ENCODE measurements at places on chromosomes 7 and 10.

GRCh38 chr7:85392326-85392725 is 205.5 kb upstream of the SEMA3D start:
- no peak for DNase-seq

- no peak for DNase-seq
These were observed 224.7 kb upstream of the PHYHIPL start for GRCh38 chr10:58951746-58952145.

- DNase-seq = no peak
These were observed 220.5 kb downstream of the KLF6 start for GRCh38 chr10:3564346-3565002.

- DNase-seq = no peak
These were observed 17.1 kb downstream of the ENTPD7 start for GRCh38 chr10:99676426-99676825.

DNA sequence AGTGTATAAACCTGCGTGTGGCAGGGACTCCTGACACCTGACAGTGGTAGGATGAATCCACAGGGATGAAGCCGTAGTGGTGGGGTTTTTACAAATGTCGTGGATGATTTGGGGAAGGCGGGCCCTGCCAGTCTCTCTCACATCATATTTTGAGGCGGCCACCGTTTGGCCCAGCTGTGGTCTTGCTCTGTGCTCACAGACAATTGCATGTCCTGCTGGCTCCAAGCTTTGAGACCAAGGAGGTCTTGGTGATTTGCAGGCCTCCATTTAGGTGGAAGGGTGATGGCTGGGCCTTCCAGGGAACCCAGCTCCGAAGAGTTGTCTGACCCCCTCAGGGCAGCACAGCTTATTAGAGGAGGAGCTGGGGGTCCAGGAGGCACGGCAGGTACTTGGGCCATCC is 151.1 kb upstream of the SHH start:
- no peak for DNase-seq

GRCh38 chr7:28708033-28708951 is 249.8 kb downstream of the TRIL start:
- DNase-seq = peak; percentile 36

DNA sequence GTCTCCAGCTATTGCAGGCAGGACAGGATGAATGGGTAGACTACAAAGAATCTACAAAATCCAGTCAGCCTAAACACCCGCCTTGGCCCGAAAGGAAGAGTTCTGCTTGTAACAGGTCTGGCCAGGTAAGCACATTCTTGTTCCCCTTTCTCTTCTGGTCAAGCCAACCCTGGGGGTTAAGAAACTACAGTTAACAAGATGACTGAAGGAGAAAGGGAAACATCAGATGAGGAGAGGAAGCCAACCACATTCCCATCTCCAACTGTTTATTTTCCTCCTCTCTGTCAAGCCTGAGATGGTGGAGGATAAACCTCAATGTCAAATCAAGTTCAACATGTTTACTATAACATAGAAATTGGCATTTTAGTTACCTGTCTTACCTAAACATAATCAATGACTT is 198.9 kb downstream of the IPMK start:
- no peak for DNase-seq

DNA sequence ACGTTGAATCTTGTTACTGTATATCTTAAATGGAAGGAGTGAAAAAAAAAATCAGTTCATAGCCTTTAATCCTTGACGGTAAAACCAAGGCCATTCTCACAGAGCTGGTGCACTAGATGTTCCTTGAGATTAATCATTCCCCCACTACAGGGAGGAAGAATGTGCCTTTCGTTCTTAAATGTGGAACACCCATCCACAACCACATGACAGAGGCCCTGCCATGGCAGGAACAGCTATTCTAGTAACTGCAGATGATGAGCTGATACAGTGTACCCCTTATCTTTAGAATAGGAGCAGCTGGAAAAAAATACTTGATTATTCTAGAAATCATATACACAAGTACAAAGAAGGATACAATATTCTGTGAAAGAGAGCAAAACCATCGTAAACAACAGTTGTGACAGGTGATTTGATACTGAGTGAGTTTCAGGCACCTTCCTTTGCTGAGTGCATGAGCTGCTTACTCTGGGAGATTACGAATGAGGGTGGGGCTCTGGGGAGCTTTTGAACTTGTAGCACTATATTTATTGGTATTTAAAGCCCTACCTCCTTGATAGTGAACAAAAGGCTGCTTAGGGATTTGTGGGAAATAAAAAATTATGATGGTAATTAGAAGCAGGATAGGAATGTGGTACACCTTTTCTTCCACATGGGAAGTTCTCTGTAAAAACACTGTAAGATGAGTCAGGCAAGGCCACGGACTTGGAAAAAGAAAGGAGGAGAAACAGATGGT is 244.4 kb upstream of the SLC26A5 start:
- DNase-seq = no peak

GRCh38 chr7:14184292-14184864 is 194.9 kb upstream of the ETV1 start:
- DNase-seq = no peak

DNA sequence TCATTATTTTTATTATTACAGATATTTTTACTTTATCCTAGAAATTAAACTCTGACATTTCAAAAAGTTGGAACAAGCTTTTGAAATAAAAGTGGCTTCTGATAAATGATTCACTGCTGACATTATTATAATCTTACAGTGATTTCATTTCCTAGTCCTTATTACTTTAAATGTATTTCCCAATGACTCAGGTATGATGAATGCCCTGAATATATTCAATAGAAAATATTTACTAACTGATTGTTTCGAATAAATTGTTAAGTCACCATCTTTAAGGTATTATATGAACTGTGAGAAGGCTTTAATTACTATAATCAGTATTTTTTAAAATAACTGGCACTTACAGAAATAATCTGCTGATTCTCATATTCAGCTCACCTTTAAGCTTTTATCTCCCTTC is 21.6 kb downstream of the DKK1 start:
- no peak for DNase-seq

- DNase-seq = no peak
These were observed 394.9 kb downstream of the DGKB start for GRCh38 chr7:14507617-14508016.

- DNase-seq = no peak
These were observed 187.5 kb upstream of the FEZF1 start for GRCh38 chr7:122492007-122492406.

- DNase-seq = no peak
These were observed 9.5 kb upstream of the KAZALD1 start for GRCh38 chr10:101052285-101052684.

DNA sequence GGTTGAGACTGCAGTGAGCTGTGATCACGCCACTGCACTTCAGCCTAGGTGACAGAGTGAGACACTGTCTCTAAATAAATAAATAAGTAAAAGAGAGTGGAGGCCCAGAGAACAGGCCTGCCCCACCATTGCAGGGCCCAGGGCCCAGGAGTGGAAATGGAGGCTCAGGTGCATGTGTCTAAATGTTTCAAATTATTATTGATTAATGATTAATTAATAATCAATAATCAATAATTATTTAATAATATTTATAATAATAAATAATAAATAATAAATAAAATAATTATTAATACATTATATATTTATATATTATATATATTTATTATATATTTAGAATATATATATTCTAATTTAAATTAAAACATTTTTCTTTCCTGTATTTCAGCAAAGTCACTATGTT is 53.7 kb upstream of the ZRANB1 start:
- no peak for DNase-seq

GRCh38 chr10:105973360-105973759 is 1191.1 kb downstream of the SORCS1 start:
- no peak for DNase-seq

GRCh38 chr7:132049462-132050304 is 493.3 kb upstream of the PODXL start:
- DNase-seq = peak; percentile 60

DNA sequence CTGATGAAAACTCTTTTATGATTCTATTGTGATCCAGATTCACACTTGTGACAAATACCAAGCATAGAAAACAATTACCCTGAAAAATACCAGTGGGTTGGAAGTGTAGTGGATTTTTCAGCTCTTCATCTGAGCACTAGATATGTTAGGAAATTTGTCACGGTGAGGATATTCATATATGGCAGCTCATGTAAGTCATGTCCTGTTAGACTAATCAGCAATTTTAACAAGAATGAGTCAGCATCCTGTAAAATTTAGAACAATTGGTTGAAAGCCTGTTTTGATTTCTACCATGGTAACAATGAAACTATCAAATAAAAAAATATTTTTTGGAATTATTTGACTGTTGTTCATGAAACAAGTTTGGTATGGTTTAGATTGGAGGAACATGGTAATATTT is 334.3 kb downstream of the CACNA2D1 start:
- DNase-seq = no peak

GRCh38 chr10:98373260-98374040 is 41.5 kb downstream of the PYROXD2 start:
- DNase-seq = no peak

DNA sequence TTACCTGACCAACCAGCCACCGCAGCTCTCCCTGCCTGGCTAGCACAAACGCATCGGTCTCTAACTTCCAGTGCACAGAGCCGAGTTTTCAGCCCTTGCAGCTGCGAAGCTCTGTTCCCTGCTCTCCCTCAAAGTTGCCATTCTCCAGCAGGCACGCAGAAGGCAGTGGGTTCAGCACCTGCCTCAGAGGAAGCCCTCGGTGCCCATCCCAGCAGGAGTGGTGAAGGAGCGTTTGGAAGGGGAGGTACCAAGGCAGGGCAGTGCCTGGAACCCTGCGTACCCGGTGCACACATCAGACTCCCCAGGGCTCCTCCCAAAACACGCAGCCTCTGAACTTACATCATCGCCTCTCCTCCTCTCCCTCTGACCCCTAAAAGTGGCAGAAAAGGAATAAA is 1.7 kb upstream of the STK32C start:
- DNase-seq = no peak

- no peak for DNase-seq
These were observed 65.3 kb downstream of the WDFY4 start for GRCh38 chr10:48750019-48750418.

- no peak for DNase-seq
These were observed 74.3 kb downstream of the GFRA1 start for GRCh38 chr10:116198676-116199035.

DNA sequence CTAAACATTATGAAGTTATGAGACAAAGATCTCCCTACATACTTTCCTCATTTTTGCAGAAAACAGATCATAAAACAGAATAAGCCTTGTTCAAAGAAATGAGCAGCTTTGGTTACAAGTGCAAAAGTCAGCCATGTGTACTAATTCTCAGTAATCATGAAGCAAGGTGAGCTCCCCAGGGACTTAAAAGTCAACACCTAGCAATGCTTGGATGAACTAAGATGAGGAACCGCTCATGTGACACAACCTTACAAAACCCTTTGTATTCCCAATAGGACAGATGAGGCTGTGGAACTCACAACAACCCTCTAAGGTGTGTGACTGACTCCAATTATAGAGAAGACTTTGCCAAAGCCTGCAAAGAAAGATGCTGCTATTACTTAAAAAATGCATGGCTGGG is 154.5 kb downstream of the SLC25A13 start:
- DNase-seq = no peak

GRCh38 chr7:734808-735207 is 7.7 kb upstream of the PRKAR1B start:
- no peak for DNase-seq

GRCh38 chr10:117500456-117500855 is 42.1 kb upstream of the EMX2 start:
- no peak for DNase-seq

GRCh38 chr10:59674215-59674836 is 35.3 kb downstream of the SLC16A9 start:
- DNase-seq = no peak

DNA sequence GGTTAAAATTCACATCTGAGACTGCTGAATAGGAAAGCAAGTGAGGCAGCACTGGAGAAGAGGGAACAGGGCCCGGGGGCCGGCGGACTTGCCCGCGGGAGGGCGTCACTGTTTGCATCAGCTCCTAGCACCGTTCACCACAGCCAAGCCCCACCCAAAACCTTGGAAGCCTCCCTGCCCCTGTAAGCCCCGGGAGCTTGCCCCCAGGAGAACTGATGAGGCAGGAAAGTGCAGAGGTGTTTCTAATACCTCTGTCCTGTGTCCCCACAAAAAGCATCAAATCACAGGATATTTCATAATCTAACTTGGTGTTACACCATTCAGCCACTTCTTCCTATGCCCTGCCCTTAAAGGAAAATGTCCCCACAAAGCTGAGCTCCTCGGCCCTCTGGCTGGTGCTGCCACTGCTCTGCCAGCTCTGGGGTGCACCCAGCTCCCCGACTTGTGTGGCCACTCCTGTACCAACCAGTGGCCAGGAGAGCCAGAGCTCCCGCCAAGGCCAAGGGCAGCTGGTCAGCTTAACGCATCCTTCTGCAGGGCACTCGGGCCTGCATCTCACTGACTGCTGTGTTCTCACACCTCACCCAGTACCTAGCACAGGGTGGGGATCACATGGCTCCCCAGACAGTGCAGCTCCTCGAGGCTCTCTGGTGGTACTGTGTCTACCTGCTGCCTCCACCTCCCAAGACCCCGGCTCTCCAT is 47.3 kb upstream of the CNPY1 start:
- DNase-seq = no peak

DNA sequence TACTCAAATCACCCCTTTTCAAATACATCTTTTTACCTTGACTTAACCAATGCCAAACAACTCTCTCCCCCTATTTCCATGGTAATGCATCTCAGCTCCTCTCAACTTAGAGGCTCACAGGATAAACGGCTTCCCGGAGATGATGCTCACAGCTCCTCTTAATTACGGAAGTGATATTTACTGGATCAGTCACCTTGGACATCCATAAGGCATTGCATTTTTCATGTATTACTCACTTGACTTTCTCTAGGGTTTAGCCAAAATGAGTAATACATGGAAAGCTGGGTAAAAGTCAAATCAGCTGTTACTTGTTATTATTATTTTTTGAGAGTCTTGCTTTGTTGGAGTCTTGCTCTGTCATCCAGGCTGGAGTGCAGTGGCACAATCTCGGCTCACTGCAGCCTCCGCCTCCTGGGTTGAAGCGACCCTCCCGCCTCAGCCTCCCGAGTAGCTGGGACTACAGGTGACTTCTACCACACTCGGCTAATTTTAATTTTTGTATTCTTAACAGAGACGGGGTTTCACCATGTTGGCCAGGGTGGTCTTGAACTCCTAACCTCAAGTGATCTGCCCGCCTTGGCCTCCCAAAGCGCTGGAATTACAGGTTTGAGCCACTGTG is 73.3 kb upstream of the RHEB start:
- no peak for DNase-seq
